ENCODE measurements at places on chromosomes 5 and 9.
A peak's percentile ranks its signal among the peaks of the same experiment; 100 is the strongest.

GRCh38 chr5:55540525-55540924, 5.8 kb upstream of the PLPP1 start:
- no peak for DNase-seq

DNA sequence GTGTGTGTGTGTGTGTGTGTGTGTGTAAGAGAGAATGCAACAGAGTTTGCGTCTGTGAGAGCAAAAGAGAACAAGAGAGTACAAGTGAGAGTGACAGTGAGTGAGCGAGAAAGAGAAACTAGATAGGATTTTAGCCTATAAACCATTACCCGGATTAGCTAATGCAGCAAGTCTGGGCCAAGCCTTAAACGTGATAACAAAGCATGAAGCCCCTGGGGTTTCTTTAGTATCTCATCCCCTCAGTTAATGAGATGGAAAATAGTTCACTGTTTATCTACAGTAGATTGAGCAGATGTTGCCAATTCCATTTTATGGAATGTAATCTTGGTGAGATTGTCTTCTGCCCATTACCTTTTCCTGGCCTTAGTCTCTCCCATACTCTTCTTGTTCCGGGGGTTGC, 114.5 kb downstream of the MAT2B start:
- DNase-seq: no peak

GRCh38 chr9:115353681-115354080, 235.7 kb upstream of the TNC start:
- no peak for DNase-seq

DNA sequence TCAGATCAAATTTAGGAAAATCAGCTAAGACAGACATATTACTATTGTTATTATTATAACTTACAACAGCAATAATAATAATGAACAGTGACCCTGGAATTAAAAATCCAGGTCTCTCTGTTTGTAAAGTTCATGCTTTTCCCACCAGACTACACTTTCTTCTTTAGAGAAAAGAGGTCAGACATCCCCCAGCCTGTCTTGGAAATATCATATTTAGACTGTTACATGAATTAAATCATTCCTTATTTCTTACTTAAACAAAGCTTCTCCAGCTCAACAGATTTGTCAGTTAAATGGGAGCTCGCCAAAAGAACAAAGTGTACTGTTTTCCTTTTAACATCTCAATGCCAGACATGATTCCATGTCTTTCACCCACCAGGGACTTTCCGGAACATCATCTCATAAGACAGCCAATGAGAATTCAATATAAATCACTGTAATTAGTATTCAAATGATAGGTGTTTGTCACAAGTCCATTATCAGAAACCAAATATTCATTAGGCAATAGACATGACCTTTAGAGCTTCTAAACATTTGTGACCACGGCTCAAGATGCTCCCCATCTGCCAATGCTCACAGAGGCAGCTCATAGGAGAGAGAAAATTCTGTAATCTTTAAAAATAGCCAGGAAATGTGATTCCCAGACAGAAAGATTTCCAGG, 351.9 kb downstream of the ENC1 start:
- no peak for DNase-seq

DNA sequence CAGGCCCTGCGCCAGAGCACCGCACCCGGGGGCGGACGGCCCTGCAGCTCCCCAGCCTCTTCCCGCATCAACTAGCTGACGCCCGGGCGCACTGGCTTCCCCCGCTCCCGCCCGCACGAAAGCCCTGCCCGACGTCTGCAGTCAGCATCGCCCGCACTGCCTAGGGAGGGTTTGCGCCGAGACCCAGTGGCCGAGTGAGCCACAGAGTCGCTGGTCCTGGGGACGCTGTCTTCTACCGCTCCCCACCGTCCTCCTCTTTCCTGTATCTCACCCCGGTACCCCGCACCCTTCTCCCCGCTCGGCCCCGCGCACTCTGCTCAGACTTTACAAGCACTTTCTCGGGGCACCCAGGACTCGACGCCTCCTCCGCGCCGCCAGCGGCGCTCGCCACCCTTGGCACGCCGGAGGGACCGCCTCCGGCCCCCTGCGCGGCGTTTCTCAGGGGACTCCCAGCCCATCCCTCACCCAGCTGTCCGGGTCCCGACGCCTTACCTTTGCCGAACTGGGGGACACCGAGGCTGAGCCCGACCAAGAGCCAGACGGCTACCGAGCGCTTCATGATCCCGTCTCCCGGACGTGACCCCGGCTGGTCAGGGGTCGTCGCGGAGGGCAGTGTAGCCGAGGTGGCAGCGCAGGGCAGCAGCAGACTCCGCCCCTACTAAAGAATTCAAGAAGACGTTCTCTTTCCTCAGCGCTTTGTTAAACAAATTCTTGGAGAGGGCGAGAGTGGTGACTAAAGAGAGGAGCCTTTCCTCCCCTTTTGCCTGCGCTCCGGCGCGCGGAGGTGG, 670 bp downstream of the EDIL3 start:
- DNase-seq: no peak

DNA sequence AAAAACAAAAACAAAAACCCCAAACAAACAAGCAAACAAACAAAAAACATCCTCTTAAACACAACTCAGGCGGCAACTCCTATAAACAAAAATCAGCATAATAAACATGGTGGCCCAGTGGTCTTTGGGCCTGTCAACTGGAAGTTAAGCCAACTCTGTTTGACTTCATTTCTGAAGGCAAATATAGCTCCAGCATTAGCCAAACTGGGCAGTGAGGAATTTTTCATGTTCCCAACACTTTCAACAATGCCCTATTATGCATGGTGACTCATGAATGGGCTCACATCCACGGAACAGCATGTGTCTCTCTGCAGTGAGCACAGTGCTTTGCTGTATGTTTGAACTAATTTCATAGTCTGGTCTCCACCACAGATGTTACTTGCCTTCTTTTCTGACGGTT, 143.9 kb upstream of the STC2 start:
- DNase-seq: no peak

DNA sequence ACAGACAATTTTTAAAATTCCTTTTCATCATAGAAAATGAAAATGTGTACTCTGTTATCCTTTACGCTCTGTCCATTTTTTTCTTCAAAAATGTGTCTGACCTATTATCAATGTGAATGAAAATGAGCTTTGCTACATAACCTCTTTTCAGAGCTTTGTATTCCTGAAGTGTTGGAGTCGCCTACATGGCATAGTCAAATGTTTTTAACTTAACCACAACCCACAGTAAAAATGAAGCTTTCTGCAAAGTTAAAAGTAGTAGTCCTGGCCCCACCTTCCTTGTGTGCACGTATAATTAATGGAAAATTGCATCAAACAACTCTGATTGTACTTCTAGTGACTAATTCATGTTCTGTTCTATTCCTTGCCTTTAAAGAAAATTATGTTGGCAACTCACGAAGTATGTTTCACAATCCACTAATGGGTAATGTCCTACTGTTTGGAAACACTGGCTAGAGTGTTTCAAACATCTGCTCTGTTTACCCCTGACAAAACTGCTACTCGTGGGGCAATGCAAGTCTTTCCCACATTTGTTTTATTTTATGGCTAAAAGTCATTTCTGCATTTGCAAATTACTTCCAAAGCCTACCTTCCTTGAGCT, 18.6 kb upstream of the PSAT1 start:
- DNase-seq: no peak

DNA sequence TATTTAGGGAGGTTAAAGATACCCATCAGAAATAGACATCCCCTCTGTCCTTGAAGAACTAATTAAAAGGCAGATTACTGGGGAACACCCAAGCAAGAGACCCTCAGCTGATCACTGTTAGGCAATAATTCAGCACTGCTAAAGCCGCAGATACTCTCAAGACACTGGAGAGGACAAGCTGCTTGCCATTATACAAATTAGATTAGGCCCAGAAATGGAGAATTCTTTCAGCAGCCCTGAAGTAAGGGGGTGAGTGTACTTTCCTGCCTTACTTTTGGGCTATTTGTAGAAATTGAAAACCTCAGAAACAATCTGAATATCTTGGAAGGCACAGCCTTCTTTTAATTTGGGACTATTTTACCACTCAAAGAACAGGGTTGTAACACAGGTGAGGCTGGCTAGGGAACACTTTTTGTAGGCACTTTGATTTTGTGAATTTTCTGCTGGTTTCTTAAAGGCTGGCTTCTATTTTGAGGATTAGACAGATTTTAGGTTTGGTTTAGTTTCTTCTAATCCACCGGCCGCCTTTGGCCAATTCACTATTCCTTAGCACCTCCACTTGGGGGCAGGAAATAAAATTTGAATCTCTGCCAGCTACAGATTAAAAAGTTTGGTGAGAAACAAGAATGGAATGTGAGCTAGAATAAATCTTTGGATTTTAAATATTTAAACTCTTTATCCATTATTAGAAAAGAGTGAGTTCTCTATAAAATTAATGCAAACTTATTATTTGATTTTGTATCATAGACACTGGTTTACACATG, 106.0 kb downstream of the SMARCA2 start:
- DNase-seq: no peak

DNA sequence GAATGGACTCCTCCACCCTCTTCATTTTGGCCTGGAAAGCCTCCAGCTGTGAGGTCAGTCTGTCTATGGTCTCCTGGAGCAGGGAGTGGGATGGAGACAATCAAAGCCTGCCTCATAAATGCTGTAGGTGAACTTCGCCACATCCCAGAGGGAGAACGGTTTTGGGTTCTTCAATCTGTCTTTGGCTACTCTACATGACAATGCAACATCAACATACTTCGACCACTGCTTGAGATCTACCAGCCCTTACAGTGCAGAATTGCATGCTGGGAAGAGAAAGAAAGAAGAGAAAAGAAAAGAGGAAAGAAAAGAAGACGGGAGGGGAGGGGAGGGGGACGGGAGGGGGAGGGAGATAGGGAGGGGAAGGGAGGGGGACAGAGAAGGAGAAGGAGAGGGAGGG, 28.5 kb upstream of the ANXA6 start:
- DNase-seq: no peak

- DNase-seq: no peak
Observed at GRCh38 chr9:27628311-27628710, 55.0 kb upstream of the C9orf72 start.

- DNase-seq: no peak
Observed at GRCh38 chr5:133370036-133370831, 242.1 kb downstream of the FSTL4 start.

DNA sequence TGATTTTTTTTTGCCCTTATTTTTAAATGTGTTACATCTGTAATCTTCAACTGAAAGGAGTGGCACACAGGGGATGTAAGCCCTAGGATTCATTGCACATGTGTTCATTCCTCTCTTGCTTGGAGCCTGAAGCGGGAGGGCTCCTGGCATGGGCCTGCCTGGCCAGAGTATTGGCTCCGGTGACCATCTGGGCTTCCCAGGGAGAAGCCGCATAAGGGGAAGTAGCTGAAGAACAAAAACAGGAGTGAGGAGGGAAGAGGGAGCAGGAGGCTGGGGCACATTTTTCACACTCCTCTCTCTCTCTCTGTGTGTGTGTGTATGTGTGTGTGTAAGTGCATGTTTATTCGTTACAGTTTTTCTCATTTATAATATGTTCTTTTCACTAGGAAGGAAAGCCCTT, 269.9 kb downstream of the PRR16 start:
- DNase-seq: no peak

DNA sequence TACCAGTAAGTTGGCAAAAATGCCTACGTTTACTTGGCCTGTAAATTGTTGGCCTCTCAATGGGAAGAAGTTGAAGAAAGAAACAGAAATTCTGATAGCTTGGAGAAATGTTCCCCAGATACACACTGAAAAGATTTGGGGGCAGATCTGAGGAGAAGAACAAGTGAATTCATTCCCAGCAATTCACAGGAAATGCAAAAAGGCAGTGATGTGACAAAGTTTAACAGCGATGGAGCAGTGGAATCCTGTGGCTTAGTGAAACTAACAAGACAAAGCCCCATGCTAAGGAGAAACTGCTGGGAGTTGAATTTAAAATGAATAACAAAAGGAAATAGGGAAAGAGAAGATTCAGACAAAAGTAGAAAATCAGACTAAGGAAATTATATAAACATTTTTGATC, 213.2 kb upstream of the EDIL3 start:
- no peak for DNase-seq

GRCh38 chr9:88577256-88578120, 42.5 kb downstream of the NXNL2 start:
- no peak for DNase-seq

- DNase-seq: peak; percentile 56
Observed at GRCh38 chr5:141557681-141558136, 61.1 kb downstream of the DIAPH1 start.

DNA sequence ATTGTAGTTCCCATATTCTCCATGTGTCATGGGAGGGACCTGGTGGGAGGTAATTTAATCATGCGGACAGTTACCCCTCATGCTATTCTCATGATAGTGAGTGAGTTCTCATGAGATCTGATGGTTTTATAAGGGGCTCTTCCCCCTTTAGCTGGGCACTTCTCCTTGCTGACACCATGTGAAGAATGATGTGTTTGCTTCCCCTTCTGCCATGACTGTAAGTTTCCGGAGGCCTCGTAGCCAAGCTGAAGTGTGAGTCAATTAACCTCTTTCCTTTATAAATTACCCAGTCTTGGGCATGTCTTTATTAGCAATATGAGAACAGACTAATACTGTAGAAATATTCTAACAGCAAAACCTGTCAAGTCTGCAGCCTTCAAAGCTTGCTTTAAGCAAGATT, 293.2 kb downstream of the CTNND2 start:
- DNase-seq: no peak

DNA sequence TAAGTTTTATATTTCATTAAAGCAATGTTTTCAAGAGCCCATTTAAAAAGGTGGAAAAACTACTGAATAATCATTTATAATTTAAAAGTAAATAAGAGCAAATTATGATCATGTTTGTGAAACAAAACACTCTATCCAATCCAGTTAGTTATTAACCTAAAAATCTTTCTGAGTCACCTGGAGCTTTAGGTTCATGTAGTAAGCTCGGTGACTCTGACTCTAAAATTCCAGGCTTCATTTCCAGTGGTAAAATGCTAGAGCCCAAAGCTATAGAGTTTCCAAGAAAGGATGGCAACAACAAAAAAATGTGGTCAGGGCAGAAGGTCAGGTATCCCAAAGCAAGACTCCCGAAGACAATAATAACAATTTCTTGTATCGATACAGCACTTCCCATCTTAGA, 76.1 kb upstream of the SPOCK1 start:
- no peak for DNase-seq

DNA sequence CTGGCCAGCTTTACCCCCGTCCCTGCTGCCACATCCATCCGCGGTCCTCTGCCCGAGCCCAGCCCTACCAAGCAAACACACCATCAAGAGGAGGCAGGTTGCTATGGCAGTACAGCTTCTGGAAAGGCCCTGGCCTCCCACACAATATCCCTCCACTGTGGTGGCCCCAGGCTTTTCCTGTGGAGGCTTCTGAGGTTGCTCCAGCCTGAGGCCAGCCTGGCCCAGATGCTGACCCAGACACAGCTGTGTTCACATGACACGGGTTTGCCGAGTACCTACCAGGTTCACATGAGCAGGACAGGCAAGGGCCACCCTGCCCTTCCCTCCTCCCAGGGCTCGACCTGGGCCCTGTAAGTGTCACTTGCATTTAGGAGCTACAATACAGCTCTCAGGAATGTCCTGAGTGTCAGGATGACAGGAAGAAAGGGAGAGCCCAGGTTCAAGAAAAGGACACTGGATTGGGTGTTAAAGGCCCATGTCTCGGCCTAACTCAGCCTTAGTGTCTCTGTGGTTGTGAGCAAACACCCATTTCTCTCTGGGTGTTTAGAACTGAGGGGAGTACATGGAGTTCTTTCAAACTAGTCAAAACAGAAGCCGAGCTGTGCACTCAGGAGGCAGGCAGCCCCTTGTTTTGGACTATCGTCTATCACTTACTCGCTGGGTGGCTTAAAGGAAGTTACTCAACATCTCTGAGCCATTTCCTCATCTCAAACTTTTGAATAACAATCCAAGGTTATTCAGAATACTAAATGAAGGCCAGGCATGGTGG, 40.2 kb downstream of the NAIF1 start:
- DNase-seq: no peak

- DNase-seq: no peak
Observed at GRCh38 chr9:101119206-101119819, 90.8 kb downstream of the PLPPR1 start.

- DNase-seq: no peak
Observed at GRCh38 chr5:6581559-6582426, 51.1 kb downstream of the NSUN2 start.

All from stimulated activated CD8-positive, alpha-beta memory T cell treated with anti-CD3 and anti-CD28 coated beads, Interleukin-4, amount 100 ng/mL, for 1 hour (primary cell).